ENCODE measurements at places on chromosomes 7 and 10.

- no peak for DNase-seq
Observed at GRCh38 chr7:128948312-128948973, 10.7 kb downstream of the IRF5 start.

DNA sequence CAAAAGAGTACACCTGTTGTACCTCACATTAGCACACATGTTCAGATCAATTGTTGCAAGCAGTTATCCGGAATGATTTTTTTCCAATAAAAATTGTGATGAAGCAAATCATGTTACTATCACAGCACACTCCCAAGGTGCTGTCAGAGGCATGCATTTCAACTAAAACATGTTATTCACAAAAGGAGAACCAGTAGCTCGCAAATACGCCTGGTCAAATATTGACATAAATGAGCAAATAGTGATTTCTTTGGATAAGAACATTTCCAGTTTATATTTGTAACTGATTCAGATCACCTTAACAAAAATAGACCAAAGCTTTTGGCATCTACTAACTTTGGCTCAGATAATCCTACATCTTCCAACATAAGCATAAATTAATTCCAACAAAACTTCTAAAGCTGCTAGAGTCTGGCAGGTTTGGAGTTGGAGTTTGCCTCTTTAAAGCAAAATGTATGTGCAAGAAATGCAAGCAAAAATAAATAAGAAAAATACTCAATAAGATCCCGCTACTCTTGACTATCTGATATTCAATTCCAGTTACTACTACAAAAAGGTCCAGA lies 208.0 kb downstream of the SFMBT2 start:
- DNase-seq: no peak

- no peak for DNase-seq
Observed at GRCh38 chr10:47190301-47190700, 109.7 kb upstream of the GDF10 start.

GRCh38 chr7:27459731-27460053 lies 203.0 kb downstream of the HIBADH start:
- DNase-seq: no peak

GRCh38 chr10:88091490-88092061 lies 228.2 kb downstream of the PTEN start:
- no peak for DNase-seq

- peak; percentile 30 for DNase-seq
Observed at GRCh38 chr10:103458720-103459119, at the start of gene CALHM1. TSS of gene CALHM1 (minus strand) at chr10:103458900. CDS start at chr10:103458751, 149 bp downstream.

- no peak for DNase-seq
Observed at GRCh38 chr10:89159316-89159715, 47.8 kb downstream of the CH25H start.

- DNase-seq: no peak
Observed at GRCh38 chr10:126373147-126373546, 15.1 kb downstream of the ADAM12 start.

DNA sequence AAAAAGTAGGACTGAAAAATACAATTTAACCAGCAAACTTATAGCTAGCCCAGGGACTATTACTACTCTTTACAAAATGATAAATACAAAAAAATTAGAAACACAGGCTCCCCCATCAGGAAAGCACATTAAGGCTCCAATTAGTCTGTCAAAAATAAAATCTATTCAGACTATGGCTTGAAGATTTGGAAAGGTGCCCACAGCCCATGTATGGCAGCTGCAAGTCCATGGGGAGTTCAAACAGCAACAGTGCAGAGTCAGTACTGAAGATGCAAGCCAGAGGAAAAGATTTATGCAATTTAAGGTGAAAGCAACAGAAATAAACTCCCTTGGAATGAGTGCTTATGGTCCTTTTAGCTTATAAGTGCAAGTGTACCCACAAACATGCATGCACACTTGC lies 29.7 kb downstream of the IMMP2L start:
- DNase-seq: no peak

- no peak for DNase-seq
Observed at GRCh38 chr7:154892459-154892858, 110.5 kb downstream of the PAXIP1 start.

GRCh38 chr10:60498985-60499384 lies 109.3 kb upstream of the ANK3 start:
- no peak for DNase-seq

- DNase-seq: peak; percentile 67
Observed at GRCh38 chr7:129553899-129554461, 51.6 kb downstream of the SMKR1 start.

DNA sequence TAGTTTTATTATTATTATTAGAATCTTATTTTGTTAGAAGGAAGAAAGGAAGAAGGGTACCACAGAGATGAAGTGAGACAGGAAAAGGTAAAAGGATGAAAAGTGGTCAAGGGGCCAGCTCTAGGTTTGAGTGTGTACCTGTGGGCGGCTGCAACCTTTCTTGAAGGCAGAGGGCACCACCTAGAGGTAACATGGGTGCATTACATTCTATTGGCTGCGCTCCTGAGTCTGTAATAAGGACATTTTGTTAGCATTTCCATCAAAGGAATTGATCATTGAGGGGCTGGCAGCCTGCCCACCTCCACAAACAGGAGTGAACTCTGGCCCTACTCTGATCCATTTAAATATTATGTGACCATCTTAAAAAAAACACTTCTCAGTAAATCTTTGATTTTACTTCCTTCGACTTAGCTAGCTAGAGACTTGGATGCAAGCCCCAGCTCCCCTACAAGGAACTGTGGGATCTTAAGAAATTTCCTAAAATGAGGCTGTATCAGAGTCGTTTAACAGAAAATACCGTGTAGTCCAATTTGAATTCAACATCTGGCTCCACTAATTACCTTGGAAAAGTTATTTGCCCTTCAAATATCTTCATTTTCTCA lies 610.4 kb downstream of the IPMK start:
- DNase-seq: peak; percentile 67

DNA sequence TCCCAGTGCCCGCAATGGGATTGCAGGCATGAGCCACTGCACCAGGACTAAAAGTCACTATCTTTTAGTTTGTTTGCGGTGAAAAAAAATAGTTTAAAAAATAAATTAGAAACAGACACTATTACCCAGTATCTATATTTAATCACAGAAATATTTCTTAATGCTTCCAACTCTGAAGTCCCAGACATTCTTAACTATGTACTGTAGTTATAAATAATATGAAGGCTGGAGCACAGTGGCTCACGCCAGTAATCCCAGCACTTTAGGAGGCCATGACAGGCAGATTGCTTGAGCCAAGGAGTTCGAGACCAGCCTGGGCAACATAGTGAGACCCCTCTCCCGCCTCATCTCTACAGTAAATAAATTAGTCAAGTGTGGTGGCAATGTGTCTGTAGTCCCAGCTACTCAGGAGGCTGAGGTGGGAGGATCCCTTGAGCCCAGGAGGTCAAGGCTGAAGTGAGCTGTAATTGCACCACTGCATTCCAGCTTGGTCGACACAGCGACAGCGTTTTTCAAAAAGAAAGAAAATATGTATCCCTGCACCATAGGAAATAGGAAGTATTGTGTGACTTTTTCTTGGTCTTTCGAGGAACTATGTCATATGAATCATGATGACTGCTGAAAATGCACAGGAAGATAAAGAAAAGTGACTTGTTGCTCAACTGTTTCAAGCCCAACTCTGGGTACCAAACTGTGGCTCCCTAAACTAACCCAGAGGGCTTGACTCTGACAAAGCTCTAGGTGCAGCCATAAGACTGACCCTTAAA lies 74.9 kb upstream of the STEAP1B start:
- no peak for DNase-seq

Data from NAMALWA (cell line).